ENCODE measurements at places on chromosomes 6 and 20. TPM values are rescaled to one million over a fixed set of nuclear protein-coding genes. Genes with fewer than 3 reads are reported as not detected.

LY6G6F gene
- total RNA-seq = not detected

PNLDC1 gene
- not detected for total RNA-seq

PHF10 gene
- total RNA-seq = 9.6 TPM

GFRAL gene
- total RNA-seq = not detected

MICA gene
- 37.7 TPM for total RNA-seq

TP53TG5 gene
- total RNA-seq = 0.50 TPM

DZANK1 gene
- 1.3 TPM for total RNA-seq

RIMS1 gene
- under 0.01 TPM for total RNA-seq

TSHZ2 gene
- 0.33 TPM for total RNA-seq

OLIG3 gene
- not detected for total RNA-seq

BPI gene
- total RNA-seq = not detected

ASIP gene
- total RNA-seq = not detected

PTPRT gene
- total RNA-seq = not detected

SIGLEC1 gene
- total RNA-seq = not detected
